NCI-H1694 treated with DMSO at 0.1 percent for 48 hours (cell line): ENCODE measurements at places on chromosomes 6 and 20.

DNA sequence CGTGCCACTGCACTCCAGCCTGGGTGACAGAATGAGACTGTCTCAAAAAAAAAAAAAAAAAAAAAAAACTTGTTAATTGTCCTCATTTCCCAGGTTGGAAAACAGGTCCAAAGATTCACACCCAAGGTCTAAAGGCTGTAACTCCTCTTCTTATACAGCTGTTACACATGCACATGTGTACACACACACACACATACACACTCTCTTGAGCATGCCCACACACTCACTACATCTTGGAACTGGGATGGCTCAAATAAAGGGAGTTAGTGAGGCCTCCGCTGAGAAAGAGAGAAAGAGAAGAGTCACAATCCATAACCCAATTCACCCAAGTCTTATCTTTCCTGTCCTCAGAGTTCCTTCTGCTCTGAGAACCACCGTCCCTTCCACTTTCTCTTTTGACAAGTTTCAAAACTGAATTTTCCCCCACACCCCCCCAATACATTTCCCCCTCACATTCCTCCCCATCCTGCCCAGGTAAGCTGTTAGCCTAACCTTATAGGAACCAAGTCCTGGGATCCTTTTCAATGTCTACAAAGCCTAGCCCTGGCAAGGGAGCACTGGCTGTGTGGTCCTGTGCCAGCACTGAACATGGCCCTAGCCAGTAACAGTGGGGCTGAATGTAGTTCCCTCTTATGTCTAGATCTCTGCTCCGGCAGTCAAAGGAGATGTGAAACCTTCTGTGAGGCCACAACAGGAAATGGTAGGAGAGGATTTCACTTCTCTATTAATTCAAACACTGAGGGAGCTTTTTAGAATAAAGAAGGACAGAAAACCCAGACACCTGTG lies 3.2 kb upstream of the HLA-DMB start:
- DNase-seq: no peak

DNA sequence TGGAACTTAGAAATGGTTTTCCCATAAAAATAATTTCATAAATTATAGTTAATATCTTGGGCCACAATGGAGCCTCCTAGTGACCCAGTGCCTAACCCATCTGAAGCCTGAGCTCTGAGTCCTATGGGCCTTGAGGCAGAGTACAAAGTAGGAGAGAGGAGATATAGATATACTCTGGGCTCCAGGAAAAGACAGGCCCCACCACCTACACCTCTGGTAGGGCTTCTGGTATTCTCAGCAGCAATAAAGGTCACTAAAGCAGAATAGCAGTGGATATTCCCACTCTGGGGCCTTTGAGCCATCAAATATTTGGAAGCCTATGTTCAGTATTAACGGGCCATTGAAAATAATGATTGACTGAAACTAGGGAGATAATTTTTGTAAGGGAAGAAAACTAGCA lies 24.1 kb downstream of the CYP39A1 start:
- DNase-seq: no peak

DNA sequence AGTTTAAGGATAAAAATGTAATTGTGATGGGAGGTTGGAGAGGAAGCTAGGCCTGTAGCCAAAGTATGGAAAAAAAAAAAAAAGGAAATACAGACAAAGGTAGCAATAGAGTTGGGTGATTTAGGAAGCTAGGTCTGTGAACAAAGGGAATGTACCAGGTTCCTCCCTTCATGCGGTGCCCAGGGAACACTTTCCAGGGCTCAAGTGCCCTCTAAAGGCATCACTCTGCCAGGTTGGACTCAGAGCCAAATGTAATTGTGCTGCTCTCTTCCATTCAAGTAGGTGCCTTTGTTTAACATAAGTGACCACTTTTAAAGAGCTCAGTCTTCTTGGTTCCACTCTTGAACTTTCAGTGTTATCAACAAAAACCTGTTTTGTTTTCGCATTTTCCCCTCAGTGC lies 159.7 kb upstream of the AHI1 start:
- DNase-seq: no peak

DNA sequence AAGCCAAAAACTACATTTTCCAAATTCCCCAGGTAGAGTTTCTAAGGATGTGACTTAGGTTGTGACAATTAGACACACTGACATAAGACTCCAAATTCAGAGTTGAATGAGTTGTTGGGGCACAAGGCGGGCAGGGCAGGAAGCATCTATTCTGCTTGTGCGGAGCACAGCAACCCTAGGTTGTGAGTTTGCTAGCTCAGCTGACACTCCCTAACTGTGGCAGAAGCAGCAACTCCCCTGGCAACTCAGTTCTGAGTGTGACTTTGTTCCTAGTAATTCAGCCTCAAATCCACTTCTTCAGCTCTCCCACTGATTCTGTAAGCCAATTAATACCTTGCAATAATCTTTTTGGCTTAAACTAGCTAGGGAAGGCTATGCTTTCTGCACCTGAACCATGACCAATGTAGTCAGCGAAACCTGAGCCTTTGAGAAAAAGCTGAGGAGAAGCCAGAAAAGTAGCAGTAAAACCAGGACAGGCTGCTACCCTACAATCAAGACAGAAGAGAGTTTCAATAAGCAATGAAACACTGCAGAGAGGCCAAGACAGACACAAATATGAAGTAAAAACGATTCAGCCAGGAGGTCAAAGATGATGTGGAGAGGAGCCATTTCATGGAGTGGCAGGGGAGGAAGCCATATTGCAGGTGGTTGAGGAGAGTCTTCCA lies 30.0 kb upstream of the PAQR8 start:
- DNase-seq: no peak

- no peak for DNase-seq
Measured at GRCh38 chr6:33708516-33709204, 2.8 kb downstream of the UQCC2 start.

DNA sequence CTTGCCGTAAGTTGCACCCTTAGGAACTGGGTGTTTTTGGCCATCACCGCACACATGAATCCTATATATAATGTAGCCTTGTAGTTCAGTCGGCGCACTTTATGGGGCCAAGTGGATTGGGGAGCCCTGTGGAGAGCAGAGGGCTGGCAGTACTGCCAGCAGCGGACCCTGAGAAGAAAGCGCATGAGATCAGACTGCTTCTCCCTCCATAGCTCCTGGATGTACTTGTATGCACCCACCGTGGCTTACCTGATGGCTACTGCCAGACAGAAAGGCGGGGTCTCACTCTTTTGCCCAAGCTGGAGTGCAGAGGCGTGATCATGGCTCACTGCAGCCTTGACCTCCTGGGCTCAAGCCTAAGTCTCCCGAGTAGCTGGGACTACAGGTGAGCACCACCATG lies 32.8 kb upstream of the OVOL2 start:
- DNase-seq: no peak

GRCh38 chr20:647479-648019 lies 5.5 kb downstream of the SRXN1 start:
- DNase-seq: no peak

- DNase-seq: peak; percentile 41
Measured at GRCh38 chr20:62739581-62740285, 31.1 kb downstream of the NTSR1 start.

DNA sequence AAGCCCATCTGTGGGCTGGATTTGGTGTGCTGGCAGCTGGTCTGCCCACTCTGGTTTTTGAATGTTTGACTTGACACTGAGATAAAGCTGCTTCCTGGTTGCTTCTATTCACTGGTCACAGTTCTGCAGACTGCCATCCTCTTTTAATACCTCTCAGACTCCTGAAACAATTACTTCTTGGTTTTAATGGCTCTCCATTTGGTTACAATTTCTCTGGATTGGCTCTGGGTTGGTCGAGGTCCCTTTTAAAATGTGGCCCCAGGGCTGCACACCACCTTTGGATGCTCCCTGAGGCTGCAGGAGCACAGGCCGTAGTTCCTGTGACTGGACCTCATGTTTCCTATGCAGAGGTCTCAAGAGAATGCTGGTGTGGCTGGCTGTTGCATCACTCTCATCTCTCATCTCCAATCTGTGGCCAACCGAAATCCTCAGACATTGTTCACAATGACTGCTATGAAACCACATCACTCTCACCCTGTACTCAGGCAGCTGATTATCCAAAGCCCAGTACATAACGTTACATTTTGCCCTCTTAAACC lies 98.5 kb downstream of the INSM1 start:
- DNase-seq: no peak

GRCh38 chr6:43579171-43579570 lies 3.2 kb downstream of the POLH start:
- DNase-seq: no peak

- no peak for DNase-seq
Measured at GRCh38 chr6:39432330-39433025, 110.0 kb upstream of the KCNK16 start.

DNA sequence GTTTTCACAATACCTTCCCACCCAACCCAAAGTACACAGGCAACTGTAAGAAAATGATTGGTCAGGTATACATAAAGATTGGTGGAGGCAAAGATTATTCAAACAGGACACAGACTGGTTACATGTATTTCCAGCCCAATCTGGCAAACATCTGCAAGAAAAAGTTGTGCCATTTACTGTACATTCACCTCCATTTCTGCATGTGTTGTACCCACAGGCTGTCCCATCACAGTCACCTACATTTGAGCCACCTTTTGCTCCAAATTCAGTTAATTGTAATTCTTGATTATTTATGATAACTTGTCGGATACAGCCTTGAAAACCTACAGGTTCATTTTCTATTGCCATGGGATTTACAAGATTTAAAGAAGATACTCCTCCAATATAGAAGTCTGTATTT lies 85.6 kb downstream of the PHF3 start:
- no peak for DNase-seq

GRCh38 chr6:47701363-47701762 lies 3.0 kb downstream of the ADGRF4 start:
- no peak for DNase-seq

DNA sequence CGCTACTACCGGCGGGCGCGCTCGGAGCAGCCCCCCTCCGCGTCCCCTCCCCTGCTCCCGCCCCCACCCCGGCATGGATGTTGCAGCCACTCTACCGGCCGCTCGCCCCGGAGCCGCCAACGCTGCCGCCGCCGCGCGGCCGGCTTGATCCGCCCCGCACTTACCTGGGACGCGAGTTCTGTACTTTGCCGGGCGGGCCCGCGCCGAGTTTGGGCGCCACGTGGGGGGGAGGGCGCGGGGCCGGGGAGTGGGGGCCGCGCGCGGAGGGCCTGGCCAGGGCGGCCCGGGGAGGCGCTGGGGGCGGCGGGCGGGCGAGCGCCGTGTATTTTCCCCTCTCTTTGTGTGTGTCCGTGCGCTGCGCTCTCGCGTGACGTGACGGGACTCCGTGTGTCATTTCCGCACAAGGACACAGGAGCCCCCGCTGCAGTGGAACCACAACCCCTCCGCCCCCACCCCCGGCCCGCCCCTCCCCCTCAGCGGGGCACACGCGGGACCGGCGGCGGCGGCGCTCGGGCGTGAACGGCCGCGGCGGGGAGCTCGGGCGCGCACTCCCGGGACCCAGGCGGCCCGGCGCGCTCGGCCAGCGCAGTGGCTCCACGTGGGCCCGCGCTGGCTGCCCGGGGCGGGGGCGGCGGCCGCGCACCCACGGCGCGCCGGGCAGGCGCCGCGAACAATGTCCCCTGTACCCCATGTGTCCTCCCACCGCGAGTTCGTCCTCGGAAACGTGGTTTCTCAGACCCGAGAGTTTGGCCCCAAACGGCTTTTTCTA lies at the start of gene BEND3:
TSS of gene BEND3 (minus strand) at position 590 of the 769 bp plus-strand sequence. CDS start 16,230 bp downstream, outside the sequence.
- no peak for DNase-seq

GRCh38 chr6:37686111-37686510 lies 11.6 kb downstream of the MDGA1 start:
- no peak for DNase-seq

DNA sequence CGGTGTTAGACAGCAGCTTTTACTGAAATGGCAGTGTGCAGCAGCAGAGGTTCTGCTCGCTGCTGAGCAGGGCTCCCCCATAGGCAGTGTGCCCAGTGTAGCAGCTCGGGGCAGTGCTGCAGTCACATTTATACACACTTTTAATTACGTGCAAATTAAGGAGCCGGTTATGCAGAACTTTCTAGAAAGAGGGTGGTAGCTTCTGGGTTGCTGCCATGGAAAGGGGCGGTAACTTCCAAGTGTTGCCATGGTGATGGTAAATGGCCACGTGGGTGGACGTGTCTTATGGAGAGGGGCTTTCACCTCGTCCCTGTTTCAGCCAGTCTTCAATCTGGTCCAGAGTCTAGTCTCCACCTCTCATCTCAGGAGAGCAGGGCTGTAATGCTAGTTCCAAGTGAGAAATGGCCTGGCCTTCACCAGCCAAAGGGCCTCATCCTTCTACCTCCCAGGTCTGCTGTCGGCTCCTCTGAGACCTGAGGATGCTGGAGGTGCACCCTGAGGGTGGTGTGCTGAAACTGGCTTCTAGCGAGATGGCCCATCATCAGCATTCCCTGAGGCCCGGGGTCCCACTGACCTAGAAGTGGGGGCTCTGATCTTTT lies 180.5 kb upstream of the PMEPA1 start:
- no peak for DNase-seq

DNA sequence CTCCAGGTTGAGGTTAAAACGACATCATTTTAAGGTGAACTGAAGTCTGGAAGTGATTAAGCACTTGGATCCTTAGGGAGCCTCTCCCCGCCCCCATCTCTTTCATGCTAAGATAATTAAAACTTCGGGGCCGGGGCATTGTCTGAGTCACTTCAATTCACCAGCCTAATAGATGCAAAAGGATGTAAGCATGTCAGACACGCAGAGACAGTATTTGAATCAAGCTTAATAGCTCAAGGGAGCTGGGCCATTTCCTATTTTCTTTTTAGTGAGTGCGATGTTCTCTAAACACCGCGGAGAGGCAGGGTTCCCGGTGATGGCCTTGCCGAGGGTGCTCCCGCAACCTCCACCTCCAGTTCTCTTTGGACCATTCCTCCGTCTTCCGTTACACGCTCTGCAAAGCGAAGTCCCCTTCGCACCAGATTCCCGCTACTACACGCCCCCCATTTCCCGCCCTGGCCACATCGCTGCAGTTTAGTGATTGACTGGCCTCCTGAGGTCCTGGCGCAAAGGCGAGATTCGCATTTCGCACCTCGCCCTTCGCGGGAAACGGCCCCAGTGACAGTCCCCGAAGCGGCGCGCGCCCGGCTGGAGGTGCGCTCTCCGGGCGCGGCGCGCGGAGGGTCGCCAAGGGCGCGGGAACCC lies 516 bp upstream of the IRF4 start:
- DNase-seq: no peak

- no peak for DNase-seq
Measured at GRCh38 chr6:41996997-41997396, 53.3 kb upstream of the TAF8 start.

DNA sequence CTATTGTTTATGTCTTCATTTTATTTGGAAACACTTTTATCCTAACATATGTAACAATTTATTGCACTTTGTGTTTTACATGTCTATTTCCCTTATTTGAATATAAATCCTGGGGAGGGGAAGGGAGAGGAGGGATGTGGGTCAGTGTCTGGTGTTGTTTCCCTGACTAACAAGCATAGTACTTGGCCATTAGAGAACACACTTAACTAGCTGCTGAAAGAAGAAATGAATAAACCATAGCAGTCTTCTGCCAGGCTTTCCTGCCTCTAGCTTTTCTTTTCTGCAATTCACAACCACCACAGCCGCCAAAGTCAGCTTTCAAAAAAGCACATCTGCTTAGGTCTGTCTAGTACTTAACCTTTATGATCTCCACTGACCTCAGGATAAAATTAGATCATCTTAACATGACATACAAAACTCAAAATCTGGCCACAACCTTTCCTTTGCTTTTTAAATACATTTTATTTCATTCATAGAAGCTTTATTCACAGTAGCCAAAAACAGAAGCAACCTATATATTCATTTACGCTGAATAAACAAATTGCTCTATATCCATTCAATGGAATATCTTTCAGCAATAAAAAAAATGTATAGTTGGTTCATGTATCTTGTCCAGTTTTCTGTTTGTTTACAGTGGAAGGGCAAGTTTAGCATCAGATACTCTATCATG lies 16.3 kb downstream of the PDSS2 start:
- DNase-seq: no peak

- no peak for DNase-seq
Measured at GRCh38 chr20:3606021-3606420, 57.2 kb downstream of the GFRA4 start.

GRCh38 chr20:50308513-50309279 lies 118.1 kb downstream of the CEBPB start:
- DNase-seq: no peak
